ENCODE measurements at places on chromosomes 11 and 22.
A peak's percentile ranks its signal among the peaks of the same experiment; 100 is the strongest.

DNA sequence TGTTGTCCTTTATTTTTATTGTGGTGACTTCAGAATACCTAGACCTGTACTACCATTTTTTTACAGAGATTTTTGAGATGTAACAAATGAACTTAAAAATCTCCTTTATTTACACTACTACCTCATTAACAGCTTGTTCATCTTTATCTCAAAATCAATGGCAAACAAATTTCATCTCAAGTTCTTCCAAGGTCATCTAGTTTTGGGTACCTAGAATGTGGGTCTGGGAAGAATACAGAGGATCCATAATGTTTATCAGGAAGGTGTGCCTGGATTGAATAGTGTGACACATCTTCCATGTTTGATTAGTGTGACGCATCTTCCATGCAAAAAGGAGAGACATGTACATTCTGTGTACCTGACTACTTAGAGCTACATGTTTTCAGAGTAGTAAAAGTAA is 63.3 kb upstream of the CCDC179 start:
- no peak for DNase-seq

- DNase-seq = no peak
Measured at GRCh38 chr11:2204361-2205213, 33.0 kb upstream of the TH start.

DNA sequence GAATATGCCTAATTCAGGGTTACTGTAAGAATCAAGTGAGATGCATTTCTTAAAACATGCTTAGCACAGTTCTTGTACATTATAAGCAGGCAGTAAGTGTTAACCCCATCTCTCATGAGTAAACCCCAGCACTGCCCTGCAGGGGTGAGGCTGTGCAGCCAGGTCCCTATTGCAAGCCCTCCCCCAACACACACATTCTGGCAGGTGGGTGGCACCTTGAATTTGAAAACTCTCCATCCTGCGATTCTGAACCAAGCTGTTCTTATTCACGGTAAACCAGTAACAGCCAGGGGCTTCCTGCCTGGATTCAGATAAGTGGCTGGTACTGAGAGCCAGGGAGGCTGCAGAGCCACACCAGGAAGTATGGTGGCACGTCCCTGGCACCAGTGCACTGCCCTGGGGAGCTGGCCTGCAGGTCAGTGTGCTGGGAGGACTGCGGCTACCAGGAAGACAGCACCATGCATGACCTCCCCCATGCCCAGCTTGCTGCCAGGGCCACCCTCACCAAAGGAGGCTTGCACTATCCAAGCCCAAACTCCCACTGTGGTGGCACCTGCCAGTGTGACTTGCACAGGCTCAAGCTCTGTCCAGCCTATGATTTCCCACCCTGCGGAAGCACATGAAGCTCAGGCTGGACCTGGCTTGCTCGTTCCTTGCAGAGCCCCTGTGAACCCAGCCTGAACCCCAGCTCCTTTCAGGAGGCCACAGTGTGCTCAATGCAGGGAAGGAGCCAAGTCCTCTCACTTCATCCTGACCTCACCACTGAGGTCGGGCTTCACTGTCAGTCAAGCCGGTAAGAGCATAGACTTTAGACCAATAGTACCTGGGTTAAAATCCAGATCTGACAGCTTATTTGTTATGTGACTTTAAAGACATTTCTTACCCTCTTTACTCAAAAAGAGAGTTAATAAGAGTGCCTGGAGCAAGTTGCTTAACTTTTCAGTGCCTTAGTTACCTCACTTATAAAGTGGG is 88.1 kb downstream of the MICAL2 start:
- no peak for DNase-seq

DNA sequence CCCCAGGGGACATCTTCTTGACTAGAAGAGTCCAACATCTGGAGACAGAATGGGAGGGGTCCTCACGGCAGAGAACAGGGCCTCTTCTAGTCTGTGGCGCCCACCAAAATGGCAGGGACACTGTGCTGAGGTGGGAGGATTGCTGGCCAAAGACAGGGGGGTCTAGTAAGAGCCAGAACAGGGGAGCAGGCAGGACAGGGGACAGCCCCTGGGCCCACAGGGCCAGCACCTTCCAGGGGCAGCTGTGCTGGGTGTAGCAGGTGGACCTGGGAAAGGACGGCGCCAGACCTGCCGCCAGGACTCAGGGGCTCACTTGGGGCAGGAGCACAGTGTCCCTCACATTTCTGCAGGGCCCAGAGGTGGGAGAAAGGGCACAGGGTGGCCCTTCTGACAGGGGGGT is 858 bp upstream of the APOBEC3A start:
- DNase-seq = no peak

DNA sequence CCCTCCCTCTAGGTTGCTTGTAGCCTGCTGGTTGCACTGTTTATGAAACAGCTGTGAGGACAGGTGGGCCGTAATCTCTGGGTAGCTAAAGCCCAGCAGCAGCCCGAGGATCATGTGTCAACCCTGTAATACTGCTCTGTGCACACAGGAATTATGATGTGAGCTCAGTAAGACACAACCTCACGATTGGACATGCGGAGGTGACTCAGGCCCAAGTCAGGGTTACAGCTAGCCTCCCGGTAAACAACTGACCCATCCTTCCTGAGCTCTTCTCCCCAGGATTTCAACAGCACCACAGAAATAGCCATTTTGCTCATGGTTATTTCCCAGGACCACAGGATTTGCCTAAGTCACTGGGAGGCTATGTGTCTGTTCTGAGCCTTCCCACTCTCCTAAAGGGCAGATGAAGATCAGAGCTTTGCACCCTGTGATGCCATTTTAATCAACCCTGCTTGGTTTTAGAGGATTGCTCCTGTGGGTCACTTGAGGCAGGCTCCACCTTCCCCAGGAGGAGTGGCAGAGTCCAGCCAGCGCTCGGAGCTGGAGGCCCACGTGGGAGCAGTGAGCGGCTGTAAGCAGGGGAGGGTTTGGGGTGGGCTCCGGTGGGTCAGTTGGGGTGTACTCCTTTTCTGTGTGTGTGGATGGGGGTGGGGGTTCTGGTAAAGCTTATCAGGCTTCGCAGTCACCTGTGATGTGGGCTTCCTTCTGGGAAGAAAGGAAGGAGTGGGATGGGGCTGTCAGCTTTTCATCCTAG is at the start of gene AMPD3:
TSS of gene AMPD3 (plus strand) at position 387 of the 754 bp plus-strand sequence. CDS start 6,256 bp downstream, outside the sequence.
- no peak for DNase-seq

- no peak for DNase-seq
Measured at GRCh38 chr11:134474942-134475341, 62.9 kb upstream of the B3GAT1 start.

GRCh38 chr22:21103633-21104032 is 57.9 kb downstream of the LRRC74B start:
- no peak for DNase-seq

DNA sequence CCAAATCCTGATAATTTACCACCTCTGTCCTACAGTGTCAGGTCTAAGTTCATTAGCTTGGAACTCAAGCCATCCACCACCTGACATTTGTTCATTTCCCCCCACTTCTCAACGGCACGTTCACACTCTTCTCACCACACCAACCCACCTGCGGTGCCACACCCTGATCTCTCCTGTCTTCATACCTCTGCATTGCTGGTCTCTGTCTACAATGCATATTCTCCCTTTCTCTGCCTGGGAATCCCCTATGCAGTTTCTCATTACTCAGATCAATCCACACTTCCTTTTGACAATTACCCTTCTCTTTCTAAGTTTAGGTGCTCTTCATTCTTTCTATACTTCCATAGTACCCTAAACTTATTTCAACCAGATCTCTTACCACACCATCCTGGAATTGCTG is 20.4 kb upstream of the EMSY start:
- DNase-seq = no peak

GRCh38 chr11:79243422-79244210 is 197.2 kb downstream of the TENM4 start:
- DNase-seq = no peak

- DNase-seq = no peak
Measured at GRCh38 chr22:44357966-44358465, 45.3 kb upstream of the SHISAL1 start.

GRCh38 chr11:65417702-65418430 is 4.7 kb upstream of the NEAT1 start:
- peak; percentile 59 for DNase-seq

DNA sequence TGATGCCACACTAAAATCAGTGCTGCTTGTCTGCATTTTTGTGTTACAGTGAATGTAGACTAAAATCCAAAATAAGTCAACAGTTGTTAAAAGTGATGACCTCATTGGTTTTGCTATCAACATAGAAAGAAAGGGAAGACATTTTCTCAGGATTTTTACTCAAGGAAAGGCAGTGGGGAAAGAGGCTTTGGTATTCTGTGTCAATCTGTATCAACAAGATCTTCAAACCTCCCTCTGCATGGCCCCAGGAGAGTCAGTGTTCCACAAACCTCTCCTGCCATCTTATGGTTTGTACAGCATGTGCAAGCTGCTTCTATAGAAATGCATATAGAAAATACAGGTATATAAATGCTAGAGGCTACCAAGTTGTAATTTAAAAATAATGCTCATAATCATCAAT is 13.8 kb upstream of the OR51M1 start:
- DNase-seq = no peak

- DNase-seq = no peak
Measured at GRCh38 chr22:30909306-30909705, 59.3 kb downstream of the MORC2 start.

DNA sequence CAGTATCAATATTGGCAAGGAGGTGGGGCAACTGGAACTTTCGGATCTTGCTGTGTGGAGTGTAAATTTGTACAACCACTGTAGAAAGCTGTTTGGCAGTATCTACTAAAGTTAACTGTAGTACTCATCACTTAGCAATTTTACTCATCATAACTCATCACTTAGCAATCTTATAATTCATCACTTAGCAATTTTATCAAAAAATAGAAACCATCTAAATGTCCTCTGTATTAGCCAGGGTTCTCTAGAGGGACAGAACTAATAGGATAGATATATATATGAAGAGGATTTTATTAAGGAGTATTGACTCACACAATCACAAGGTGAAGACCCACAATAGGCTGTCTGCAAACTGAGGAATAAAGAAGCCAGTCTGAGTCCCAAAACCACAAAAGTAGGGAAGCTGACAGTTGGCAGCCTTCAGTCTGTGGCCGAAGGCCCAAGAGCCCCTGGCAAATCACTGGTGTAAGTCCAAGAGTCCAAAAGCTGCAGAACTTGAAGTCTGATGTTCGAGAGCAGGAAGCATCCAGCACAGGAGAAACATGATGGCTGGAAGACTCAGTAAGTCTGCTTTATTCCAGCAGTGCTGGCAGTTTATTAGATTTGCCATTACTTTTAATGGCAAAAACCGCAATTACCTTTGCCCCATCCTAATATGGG is 92.9 kb upstream of the USP47 start:
- DNase-seq = no peak

- no peak for DNase-seq
Measured at GRCh38 chr11:34380696-34381095, 22.9 kb upstream of the ABTB2 start.

DNA sequence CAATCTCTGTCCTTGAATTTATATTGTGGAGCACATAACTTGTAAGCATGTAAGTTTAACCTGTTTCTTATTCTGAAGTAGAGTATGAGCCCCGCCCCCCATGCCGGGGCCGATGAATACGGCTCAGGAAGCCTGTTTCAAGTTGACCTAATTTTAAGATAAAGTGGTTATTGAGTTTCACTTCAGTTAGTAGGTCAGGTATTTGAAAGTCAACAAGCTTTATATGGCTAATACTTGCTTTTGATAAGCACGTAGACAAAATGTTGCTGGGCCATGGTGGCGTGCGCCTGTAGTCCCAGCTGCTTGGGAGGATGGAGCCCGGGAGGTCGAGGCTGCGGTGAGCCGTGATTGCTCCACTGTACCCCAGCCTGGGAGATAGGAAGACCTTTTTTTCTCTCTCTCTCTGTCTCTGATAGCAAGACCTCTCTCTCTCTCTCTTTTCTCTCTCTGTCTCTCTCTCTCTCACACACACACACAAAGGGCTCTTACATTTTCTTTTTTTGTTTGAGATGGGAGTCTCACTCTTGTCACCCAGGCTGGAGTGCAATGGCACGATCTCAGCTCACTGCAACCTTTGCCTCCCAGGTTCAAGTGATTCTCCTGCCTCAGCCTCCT is 14.4 kb downstream of the YWHAH start:
- peak; percentile 64 for DNase-seq

DNA sequence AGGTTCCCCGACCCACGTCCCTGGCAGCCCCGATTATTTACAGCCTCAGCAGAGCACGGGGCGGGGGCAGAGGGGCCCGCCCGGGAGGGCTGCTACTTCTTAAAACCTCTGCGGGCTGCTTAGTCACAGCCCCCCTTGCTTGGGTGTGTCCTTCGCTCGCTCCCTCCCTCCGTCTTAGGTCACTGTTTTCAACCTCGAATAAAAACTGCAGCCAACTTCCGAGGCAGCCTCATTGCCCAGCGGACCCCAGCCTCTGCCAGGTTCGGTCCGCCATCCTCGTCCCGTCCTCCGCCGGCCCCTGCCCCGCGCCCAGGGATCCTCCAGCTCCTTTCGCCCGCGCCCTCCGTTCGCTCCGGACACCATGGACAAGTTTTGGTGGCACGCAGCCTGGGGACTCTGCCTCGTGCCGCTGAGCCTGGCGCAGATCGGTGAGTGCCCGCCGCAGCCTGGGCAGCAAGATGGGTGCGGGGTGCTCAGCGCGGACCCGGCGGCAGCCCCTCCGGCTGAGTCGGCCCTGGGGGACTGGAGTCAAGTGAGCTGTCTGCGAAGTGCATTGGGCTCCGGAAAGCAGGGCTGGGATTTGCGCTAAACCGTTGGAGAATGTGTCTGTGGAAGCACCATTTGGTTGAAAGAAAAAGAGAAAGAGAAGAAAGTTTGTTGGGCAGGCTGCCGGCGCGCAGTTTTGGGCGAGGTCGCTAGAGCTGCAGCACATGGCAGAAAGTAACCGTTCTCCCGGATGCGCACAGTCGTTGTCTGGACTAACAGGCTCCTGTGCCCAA is at the start of gene CD44:
TSS of gene CD44 (plus strand) at position 229 of the 779 bp plus-strand sequence. CDS start at position 362, 133 bp downstream.
- peak; percentile 90 for DNase-seq

DNA sequence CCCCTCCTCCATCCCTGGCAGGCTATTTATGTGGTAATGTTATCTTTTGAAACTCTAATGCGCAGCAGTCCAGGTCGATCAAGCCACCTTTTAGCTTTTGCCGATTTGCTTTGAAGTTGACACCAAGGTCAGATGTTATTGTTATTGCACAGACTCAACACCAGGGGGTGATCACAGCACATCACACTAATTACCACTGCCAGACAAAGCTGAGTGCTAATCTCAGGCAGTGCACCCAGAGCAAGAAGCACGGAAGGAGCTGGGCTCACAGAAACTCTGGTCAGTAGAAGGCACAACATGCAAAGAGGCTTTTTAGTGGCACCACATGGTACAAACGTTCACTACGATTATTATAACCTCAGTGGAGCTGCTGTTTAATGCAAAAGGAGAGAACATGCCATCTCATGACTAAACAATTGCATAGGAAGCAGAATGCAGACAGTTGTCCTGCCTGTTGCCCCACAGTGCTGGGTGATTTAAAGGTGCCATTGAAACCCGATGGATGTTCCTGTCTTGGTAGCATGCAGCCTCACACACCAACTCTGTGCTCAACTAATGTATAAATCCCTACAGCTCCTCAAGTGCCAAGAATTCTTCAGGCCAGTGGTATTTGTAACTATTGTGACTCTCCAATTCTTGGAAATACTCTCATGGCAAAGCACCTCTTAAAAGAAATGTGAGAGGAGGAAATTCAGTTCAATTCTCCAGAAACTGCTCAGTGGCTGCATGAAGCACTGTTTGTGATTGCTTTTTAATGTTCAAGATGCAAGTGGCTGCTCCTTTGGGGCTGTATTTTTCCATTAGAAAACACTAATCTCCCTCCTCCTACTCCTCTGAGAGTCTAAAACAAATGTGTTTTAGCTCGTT is 353.9 kb upstream of the DDI1 start:
- DNase-seq = peak; percentile 61
